ENCODE measurements at places on chromosomes 4 and X.

GRCh38 chr4:126375462-126376054 lies 1060.8 kb downstream of the FAT4 start:
- DNase-seq = no peak

- no peak for DNase-seq
Observed at GRCh38 chrX:12548746-12549145, 242.5 kb upstream of the PRPS2 start.

GRCh38 chr4:112531146-112531545 lies 15.2 kb upstream of the NEUROG2 start:
- no peak for DNase-seq

- peak; percentile 74 for DNase-seq
Observed at GRCh38 chrX:18674788-18675735, 3.2 kb upstream of the RS1 start.

- DNase-seq = no peak
Observed at GRCh38 chrX:113492895-113493294, 652.3 kb upstream of the AMOT start.

GRCh38 chr4:165133150-165133549 lies 20.5 kb upstream of the TMEM192 start:
- no peak for DNase-seq

GRCh38 chrX:26262121-26262523 lies 46.2 kb downstream of the MAGEB5 start:
- DNase-seq = no peak

- no peak for DNase-seq
Observed at GRCh38 chrX:13821738-13822137, 4.8 kb upstream of the GPM6B start.

DNA sequence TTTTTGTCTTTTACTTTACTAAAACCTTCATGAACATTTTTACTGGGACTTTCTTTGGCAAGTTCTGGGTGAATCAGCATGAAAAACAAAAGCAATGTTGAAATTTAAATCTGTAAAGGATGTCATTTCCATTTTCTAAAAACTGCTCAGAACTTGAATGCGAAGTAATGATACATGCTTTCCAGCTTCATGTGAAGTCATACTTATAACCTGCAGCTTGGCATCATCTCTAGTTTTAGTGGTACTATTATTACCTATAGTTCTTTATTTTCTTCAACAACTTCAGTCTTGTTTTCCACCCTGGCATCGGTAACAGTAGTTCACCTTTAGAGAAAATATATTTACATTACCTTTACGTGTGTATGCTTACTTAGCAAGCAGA lies 421.4 kb upstream of the DIPK2B start:
- DNase-seq = no peak

DNA sequence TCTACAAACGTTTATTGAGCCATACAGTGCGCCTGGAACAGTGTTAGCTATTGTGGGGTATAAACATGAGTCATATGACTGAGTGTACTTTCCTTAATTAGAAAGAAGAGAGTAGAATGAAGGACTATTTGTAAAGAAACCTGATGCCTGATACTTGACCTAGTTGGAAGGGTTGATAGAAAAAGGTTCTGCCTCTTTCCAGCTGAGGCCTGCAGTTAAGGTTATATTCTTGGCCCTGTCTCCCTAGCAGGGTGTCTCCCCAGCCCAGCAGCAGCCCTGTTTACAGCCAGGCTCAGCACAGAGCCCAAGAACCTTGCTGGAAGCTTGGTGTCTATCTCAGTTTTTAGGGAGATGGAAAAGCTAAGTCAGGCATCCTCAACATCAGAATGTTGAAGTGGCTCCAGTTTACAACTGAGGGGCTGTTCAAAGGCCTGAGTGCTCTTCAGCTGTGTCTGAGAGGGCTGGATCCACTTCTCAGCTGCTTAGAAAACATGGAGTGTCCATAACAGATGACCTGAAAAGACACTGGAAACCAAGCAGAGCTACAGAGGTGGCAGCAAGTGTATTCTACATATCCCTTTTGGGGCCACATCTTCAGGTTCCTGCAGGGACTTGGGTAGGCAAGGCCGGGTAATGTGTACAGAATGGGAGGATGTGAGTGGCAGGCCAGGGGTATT lies 21.6 kb downstream of the NYX start:
- no peak for DNase-seq

- no peak for DNase-seq
Observed at GRCh38 chrX:30822068-30822681, 66.9 kb downstream of the TAB3 start.

DNA sequence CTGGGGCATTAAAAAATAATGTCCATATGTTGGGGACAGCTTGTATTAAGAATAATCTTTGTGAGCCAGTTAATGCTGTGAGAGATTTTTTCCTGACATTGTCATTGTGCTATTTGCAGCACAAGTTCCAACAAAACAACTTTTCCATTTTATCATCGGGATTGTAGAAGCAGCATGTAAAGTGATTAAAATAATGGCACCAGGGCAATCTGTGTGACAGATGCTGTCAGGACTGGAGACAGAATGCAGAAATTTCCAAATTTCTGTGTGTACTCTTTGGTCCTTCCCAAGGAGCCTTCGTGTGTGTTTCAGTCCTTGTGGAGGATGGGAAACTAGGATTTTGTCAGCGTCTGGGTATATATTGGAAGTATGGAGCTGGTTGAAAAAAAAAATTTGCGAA lies 101.5 kb upstream of the LIMCH1 start:
- DNase-seq = no peak

DNA sequence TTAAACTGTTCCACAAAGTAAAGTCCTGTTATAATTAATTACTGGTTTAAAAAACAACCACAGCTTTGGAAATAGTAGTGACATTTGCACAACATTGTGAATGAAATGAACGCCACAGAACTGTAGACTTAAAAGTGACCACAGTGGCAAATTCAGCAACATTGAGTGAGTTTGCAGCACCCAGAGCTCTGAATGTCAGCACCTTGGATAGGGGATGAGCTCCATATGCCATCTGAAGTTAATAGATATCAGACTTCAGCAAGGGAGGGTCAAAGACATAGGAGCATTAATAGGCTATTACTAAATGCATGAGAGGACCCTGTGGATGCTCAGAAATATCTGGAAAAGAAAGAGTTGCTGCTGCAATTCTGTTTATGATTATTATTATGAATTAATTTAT lies 55.3 kb upstream of the KCNIP4 start:
- no peak for DNase-seq

- no peak for DNase-seq
Observed at GRCh38 chr4:57254754-57255153, 144.6 kb upstream of the IGFBP7 start.

GRCh38 chr4:1058198-1058996 lies 47.0 kb downstream of the FGFRL1 start:
- DNase-seq = no peak

GRCh38 chr4:2007804-2008670 lies 737 bp downstream of the NELFA start:
- no peak for DNase-seq

DNA sequence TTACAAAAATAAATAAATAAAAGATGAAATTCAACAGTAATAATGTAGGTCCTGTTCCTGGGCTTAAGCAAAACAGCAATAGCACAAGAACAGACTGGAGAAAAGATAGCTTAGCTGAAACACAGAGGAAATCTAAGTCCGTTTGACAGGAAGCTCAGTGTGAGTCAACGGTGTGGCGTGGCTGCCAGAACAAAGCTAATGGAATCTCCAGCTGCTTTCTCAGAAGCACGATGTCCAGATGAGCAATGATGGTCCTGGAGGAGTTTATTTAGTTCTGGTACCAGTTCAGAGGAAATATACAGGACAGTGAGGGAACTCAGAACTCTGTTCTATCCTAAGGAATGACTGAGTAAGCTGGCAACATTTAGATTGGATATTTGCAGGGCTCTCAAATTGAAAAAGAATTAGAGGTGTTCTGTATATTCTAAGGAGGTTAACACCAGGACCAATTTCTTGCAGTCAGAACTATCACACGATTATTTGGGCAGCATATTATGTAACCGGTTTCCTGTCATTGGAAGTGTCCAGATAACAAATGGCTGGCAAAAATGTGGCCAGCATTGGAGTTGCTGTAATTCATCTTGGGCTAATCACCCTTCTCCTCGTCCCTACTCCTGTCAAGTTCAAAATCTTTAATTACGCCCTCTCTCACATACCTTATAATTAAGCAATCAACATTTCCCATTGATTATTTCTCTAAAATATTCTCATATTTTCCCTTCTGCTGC lies 12.7 kb downstream of the GAB3 start:
- no peak for DNase-seq

DNA sequence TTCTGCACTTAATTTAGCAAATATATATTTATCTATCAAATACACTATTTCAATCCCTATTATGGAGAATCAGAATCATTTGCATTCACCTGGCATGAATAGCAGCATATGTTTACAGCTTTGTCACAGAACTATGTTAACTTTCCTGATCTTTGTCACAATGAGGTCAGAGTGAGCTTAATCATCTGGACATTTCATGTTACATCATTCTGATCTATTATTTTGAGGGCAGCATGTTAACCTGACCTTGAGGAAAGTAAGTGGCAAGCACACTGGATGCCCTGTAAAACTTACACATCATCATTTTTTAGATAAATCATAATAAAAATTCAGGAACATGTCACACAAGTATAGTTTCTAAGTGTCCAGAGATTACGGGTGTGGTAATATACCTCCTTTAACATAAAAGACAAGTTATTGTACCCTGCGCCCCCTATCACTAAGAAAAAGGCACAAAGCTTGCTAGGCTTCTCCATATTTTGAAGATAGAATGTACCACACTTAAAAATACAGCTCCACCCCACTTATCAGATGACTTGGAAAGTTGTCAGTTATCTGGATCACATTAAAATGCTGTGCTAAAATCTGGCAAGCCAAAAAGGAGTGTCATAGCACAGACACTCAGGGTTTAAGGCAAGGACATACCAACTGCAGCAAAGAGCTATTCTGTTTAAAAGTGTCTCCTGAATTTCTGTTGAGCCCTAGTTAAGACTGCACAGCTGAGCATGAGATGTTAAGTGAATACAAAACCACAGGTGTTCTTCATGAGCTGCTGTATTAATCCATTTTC lies 182.7 kb upstream of the FAT4 start:
- no peak for DNase-seq

DNA sequence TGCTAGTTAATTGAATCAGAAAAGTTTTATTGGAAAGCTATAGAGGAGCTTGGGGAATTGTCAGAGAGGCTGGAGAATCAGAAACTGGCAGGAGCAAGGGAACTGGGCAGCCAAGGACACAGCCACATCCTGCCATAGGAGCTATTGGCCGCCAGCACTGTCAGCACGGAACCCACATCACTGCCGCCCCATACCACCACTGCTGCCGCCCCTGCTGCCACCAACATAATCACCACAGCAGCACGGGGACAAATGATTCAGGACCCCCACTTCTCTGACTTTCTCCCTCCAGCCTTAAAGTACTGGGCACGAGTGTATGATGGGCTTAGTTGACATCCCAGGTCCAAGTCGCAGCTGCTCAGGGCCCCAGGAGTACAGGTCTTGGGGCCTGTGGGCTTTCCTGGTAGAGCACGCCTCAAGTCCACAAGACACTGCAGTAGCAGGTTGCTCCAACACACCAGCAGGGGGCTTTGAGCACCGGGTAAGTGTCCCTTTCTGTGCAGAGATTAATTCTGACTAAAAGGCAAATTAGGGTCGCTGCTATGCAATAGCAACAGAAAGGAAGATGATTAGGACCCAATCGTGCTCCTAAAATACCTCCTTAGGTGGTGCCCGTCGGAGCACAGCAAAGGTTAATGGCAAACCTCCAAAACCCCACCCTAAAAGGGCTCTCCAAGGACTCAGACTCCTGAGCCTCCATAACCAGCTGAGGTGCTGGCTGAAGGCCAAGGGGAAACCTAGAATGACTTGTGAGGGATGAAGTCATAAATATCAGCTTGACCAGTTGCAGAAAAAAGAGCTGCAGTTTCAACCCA lies 6.9 kb downstream of the PJA1 start:
- DNase-seq = peak; percentile 9

DNA sequence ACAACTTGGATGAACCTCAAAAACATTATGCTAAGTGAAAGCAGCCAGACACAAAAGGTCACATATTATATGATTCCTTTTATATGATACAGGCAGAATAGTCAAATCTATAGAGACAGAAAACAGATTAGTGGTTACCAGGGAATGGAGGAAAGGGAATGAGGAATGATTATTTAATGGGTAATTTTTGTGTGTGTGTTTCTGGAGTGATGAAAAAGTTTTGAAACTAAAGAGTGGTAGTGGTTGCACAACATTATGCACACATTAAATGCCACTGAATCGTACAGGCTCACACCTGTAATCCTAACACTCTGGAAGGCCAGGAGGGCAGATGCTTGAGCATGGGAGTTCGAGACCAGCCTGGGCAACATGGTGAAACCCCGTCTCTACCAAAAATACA lies 19.6 kb upstream of the SOD3 start:
- no peak for DNase-seq

DNA sequence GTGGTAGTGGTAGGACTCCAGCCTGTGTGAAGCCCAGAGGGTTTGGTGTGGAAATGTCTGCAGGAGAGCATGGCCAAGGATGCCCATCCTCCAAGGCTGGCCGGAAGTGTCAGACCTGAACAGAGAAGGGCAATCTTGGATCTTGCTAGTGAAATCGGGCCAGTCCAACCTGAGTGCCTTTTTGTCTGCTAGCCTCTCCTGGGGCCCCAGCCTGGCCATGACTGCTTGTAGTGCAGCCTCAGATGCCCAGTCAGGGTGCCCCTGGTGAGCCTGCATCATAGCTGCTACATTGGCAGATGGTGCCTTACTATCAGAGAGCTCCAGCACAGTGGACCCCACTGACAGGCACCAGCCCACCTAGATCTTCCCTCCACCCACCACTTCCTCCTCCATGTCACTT lies 99.3 kb upstream of the PCDH18 start:
- no peak for DNase-seq

DNA sequence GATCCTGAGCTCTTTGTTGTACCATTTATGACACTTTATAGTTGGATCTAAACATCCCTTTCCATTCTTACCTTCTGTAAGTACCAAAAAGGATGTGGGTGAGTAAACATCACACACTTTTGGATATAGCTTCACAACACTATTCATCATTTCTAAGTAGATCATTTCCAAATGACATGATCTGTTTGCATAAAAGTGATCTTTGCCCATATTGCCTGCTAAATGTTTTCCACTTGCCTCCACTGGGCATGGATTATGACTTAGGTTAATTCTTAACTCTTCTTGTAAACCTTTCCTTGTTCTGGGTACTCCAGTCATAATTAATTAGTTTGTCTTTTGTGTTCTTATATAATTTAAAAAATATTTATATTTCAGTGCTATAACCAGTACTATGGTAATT lies 244.9 kb upstream of the AGA start:
- no peak for DNase-seq

DNA sequence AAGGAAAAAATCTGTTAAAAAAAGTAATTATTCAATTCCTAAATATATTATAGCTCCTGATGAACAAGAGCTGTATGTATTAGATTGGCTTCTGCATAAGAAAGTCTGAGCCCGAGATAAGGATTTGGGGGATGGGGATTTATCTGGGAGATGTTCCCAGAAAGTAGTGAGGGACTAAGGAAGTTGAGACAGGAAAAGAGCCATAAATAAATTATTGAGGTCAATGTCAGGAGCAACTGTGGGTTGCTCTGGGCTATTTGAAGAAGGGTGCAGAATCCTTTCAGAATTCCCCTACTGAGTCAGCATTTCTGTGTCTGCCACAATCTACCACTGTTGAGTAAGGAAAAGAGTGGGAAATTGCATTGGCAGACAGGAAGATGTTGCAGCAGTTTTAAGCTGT lies 3.1 kb upstream of the TDO2 start:
- DNase-seq = no peak

GRCh38 chrX:134006484-134007161 lies 21.2 kb upstream of the GPC3 start:
- no peak for DNase-seq

- no peak for DNase-seq
Observed at GRCh38 chr4:47771020-47771419, 66.8 kb downstream of the CORIN start.

- DNase-seq = no peak
Observed at GRCh38 chr4:24067367-24068193, 177.7 kb upstream of the PPARGC1A start.

All from activated T-helper 2 cell treated with anti-CD3 and anti-CD28 coated beads, Interferon-gamma antibody, Interleukin-2, Interleukin-4, amounts not matched to agents 10 μg/mL and 5 μg/mL and 100 μg/mL, durations not matched to agents 14 hours and 24 hours and 36 hours (primary cell).